ACHN (cell line): ENCODE measurements at places on chromosomes 3 and 15.

- no peak for DNase-seq
These were observed 84.3 kb downstream of the SHQ1 start for GRCh38 chr3:72763751-72764440.

- no peak for DNase-seq
These were observed 629.5 kb upstream of the KCNMB2 start for GRCh38 chr3:177906578-177907229.

GRCh38 chr3:112466020-112466419 is 33.3 kb downstream of the BTLA start:
- DNase-seq: no peak

- peak; percentile 46 for DNase-seq
These were observed 19.6 kb upstream of the C15orf61 start for GRCh38 chr15:67501177-67501835.

- DNase-seq: no peak
These were observed 61.7 kb downstream of the FNDC3B start for GRCh38 chr3:172101107-172101506.
